ENCODE measurements at places on chromosomes 2 and 18.

DNA sequence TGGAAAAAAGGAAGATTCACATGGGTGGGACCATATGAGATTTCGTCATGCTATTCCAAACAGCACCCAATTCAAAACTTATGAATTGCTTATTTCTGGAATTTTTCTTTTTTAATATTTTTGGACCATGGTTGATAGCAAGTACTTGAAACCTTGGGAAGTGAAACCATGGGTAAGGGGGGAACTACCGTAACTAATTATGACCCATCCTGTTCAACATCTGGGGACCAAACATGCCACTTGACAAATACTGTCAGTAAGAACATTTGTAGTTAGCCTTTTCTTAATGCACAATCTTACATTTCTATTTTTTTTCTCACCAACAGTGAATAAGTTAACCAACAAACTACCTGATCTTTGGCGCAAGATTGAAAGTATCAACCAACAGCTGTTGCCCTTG, 105.7 kb upstream of the TTC39C start:
- DNase-seq: peak; percentile 28

GRCh38 chr18:77098538-77099174, 33.9 kb downstream of the MBP start:
- peak; percentile 23 for DNase-seq

DNA sequence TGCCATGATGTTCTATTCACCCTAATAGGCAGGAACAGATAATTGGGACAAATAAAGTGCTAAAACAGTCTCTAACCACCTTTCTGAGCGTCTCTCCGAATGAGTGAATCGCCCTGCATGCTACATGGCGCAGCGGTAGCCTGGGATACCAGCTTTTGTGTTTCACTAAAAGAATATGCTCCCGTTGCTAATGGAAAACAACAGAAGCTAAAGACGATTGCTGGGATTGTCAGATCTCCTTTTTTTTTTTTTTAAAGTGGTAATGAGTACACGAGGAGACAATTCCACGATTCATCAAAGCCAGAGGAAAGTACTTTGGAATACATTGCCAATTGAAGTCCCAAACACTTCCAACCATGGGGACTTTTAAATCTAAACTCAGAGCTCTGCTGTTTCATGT, 1815.3 kb upstream of the CELF4 start:
- no peak for DNase-seq

- DNase-seq: no peak
Observed at GRCh38 chr2:226782092-226782713, 17.4 kb downstream of the IRS1 start.

DNA sequence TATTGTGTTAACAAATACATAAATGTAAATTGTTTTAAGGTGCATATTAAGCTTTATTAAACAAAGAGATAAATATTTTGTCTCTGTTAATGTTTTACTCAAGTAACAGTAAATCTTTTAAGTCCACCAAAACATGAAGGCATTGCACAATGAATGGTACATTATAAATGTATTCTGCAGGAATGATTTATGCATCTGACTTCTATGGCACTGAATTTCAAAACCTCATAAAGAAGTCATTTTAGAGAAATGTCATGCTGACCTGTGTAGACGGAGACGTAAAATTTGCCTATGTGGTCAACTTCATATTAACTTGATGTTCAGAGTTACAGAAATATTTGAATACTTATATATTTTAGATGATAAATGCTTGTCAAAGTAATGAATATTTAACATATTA, 194.7 kb downstream of the BABAM2 start:
- DNase-seq: no peak

DNA sequence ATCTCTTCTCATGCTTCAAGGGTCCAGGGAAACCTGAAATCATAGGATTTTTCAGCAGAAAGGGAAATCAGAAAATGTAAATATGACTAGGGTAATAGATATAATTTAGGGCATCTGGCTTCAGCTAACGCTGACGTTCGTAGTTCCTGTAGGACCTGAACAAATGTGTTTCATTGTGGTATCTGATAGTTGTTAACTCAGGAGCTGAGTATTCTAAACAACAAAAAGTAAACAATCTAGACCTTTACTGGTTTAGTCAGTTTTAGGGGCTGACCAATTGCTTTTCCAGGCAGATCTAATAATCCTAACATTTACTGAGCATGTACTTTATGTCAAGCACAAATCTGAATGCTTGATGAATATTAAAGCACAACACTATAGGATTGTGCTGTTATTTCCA, 114.8 kb downstream of the GALNT1 start:
- DNase-seq: no peak

DNA sequence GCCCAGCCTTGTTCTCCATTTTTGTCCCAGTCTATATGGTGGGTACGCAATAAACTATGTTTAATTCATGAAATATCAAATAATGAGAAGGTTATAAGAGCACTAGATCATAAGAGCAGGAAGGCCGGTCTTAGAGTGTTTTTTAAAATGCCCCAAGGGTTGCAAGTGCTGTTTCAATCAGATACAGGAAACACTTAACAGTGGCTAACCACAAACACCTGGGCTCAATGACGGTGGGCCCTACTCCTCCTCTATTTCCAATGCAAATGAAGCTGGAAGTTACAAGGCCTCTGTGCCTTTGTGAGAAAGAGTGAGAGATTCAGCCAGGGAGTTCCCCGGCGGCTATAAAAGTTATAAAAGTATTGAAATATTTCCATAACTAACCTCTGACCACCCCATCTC, 18.9 kb upstream of the WDR33 start:
- peak; percentile 95 for DNase-seq

DNA sequence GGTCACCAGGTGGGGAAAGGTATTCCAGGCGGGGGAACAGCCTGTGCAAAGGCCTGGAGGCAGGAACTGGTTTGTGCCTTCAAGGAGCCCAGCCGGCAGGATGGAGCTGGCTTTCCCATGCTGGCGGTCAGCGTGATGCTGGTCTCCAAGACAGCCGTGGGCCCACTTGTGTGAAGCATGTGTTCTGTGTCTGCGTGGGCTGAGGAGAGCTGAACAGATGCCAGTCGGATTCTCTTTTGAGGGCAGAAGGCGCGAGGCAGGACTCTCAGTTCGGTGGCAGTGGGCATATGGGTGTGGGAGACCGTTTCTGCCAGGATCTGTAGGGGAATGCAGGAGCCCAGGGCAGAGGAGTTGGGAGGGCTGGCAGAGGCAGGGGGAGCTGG, 191.6 kb downstream of the TWIST2 start:
- no peak for DNase-seq

GRCh38 chr18:8858888-8859511, 153.6 kb downstream of the MTCL1 start:
- no peak for DNase-seq

- no peak for DNase-seq
Observed at GRCh38 chr2:134574611-134575330, 144.0 kb downstream of the TMEM163 start.

DNA sequence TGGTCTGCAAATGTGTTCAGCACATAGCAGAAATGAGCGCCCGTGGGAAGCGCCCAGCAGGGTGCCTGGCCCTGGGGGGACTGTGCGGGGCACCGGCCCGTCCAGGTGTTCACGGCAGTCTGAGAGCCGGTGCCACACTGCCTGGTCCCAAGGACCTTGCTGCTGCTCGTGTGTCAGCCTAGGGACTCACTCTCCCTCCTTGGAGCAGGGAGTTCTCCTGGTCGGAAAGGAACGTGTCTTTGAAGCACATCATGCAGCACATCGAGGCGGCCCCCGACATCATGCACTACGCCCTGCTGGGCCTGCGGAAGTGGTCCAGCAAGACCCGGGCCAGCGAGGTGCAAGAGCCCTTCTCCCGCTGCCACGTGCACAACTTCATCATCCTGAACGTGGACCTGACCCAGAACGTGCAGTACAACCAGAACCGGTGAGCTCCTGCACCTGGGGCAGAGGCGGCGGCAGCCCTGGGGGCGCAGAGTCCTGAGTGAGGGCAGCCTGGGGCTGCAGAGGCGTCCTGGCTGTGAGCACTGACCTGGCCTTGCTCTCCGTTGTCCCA, 36.0 kb downstream of the NTSR2 start:
- no peak for DNase-seq

DNA sequence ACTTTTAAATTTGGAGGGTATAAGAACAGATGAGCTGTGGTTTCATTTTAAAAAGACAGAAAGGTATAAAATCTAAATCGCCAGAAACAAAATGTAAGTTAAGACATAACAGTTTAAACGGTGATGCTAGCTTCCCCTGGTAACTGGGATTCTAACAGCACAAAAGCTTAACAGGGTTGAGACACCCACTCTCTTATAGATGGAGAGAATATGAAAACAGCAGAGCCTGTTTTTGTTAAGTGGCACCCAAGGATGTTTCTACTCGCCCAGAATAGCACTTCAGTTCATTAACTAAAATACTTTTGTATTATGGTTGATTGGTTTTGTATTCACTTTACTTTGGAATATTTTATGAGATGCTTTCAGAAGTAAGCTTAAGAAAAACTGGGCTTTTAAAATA, 151.9 kb upstream of the RND3 start:
- DNase-seq: no peak

DNA sequence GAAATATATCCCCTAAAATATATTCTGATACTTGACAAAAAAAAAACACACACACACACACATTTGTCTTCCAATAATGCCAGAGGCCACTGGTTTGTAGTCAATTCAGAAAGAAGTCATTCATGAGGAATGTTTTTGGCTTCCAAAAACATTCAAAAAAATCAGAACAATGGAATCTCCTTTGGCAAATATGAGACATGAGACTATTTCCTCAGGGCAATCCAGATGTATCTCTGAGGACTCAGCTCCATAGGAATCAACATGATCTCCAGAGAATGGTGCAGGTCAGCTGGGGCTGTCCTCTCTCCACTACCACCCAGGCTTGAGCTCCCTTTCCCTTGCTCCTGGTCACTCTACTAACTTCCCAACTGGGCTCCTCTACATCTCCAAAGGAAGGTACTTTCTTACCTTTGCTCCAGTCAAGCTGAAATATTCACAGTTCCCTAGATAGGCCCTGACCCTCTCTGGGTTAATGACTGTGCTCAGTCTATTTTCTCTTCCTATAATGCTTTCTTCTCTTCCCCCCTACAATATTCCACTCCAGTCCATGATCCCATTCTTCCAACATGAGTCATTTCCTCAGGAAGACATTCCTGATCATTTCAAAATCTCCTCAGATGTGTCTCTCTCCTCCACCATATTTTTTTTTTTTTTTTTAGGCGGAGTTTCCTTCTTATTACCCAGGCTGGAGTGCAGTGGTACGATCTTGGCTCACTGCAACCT, 145.3 kb downstream of the C1D start:
- DNase-seq: no peak

GRCh38 chr2:43778233-43778632, 4.4 kb downstream of the DYNC2LI1 start:
- no peak for DNase-seq

- DNase-seq: no peak
Observed at GRCh38 chr2:239903803-239904202, 121.3 kb downstream of the NDUFA10 start.

GRCh38 chr2:23669413-23670244, 257.3 kb downstream of the ATAD2B start:
- no peak for DNase-seq

DNA sequence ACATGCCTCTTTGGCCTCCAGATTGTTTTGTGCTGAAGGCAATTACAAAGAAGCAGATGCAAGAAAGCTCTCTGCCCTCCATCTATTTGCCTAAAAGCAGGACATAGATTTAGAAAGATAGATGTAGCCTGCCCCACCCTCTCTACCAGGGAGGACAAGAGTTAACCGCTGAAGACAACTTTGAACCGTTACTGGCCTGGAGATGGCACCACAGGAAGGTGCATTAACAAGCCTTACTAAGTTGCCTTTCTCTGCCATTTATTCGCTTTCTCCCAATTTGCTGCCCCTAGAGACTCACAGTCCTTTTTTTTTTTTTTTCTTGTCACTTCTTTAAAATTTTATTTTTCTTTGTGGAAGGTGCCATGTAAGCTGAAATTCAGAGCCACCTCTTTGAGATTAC, 28.8 kb upstream of the RMDN2 start:
- DNase-seq: peak; percentile 46

GRCh38 chr2:15713475-15713874, 121.8 kb downstream of the DDX1 start:
- no peak for DNase-seq

- no peak for DNase-seq
Observed at GRCh38 chr2:15756882-15757819, 165.5 kb downstream of the DDX1 start.

GRCh38 chr18:28063271-28063761, 113.6 kb downstream of the CDH2 start:
- DNase-seq: no peak
